Hematopoietic multipotent progenitor cell treated with erythropoietin and hydrocortisone succinate and interleukin-3 and kit ligand, for 15 days (in vitro differentiated cells): ENCODE measurements at places on chromosomes 2 and 18.

DNA sequence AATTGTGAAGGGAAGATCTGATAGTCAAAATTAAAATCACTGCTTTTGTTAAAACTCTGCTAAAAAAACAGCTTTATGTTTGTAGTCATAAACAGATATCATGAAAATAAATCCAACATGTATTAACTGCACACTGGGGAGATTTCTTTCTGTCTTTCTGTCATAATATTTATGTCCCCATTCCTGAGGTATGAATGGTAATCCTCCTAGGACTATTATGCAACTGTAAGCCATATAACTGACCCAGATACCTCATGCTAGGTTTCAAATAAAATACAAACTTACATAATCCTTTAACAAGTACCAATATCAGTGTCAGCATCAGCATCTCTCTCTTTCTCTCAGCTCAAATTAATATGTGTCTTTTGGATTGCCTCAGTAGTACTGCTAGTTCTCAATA, 18.2 kb downstream of the IFIH1 start:
- DNase-seq, result no peak

- DNase-seq, result no peak
These were observed 19.5 kb downstream of the SLC20A1 start for GRCh38 chr2:112665113-112665780.

- DNase-seq, result no peak
These were observed 799 bp upstream of the KIF1A start for GRCh38 chr2:240820607-240821428.

DNA sequence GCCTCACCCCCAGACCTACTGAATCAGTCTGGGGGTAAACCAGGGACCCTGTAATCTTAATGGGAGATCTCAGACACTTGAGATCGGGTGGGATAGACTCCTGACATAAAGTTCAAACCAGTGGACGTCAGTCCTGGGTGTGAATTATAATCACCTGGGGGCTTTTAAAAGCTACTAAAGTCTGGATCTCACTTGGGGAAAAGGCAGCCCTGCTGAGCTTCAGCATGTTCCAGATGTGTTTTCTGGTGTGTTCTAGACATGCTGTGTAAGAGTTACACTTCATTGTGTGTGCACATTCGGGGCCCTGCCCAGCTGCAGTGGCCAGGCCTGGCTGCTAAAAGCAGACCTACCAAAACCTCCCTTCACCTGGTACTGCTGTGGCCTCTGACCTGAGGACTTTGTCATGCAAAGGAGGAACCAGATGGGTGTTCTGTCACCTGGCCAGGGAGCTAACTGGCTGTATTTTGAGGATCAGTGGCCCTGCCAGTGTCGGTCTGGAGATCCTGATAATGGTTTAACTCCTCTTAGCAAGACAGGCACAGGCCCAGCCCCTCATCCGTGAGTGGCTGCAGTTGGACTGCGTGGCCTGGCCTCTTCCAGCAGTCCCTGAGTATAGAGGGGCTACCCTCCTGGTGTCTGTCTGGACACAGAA, 10.6 kb downstream of the RRM2 start:
- DNase-seq, result peak; percentile 26

- no peak for DNase-seq
These were observed at the start of gene SULT1C2 for GRCh38 chr2:108288534-108289106. Gene SULT1C2, plus strand, starts transcription at chr2:108288895. Its CDS starts 4,773 bp downstream, at chr2:108293668.

DNA sequence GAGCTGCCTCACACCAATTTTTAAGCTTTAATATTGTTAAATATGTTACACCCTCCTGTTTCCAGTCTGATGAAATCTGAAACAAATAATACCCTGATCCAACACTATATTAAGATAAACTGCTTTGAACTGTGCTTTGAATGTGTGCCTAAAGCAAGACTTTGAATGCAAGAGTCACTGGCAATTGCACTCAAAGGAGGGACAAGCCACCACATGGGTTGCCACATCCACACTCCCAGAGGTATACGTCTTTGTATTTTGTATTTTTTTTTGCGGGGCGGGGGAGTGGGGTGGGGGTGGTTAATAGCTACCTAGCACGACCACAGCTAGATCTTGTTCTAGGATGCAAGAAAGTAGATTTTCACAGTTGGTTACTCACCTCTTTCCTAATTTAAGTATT, 1.8 kb upstream of the ZEB2 start:
- DNase-seq, result no peak

DNA sequence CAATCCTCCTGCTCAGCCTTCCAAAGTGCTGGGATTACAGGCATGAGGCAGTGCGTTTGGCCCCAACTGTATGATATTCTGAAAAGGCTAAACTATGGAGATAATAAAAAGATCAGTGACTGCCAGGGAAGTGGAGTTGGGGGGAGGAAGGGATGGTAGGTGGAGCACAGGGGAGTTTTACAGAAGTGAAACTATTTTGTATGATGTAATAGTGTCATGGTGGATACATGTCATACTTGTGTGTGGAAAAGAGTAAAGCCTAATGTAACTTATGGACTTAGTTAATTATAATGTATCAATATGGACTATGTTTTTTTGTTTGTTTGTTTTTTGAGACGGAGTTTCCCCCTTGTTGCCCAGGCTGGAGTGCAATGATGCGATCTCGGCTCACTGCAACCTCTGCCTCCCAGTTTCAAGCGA, 2.9 kb upstream of the GGCX start:
- DNase-seq, result no peak

GRCh38 chr2:16148632-16149348, 208.4 kb downstream of the MYCN start:
- no peak for DNase-seq

- DNase-seq, result no peak
These were observed 327.2 kb upstream of the PKDCC start for GRCh38 chr2:41720331-41721251.

DNA sequence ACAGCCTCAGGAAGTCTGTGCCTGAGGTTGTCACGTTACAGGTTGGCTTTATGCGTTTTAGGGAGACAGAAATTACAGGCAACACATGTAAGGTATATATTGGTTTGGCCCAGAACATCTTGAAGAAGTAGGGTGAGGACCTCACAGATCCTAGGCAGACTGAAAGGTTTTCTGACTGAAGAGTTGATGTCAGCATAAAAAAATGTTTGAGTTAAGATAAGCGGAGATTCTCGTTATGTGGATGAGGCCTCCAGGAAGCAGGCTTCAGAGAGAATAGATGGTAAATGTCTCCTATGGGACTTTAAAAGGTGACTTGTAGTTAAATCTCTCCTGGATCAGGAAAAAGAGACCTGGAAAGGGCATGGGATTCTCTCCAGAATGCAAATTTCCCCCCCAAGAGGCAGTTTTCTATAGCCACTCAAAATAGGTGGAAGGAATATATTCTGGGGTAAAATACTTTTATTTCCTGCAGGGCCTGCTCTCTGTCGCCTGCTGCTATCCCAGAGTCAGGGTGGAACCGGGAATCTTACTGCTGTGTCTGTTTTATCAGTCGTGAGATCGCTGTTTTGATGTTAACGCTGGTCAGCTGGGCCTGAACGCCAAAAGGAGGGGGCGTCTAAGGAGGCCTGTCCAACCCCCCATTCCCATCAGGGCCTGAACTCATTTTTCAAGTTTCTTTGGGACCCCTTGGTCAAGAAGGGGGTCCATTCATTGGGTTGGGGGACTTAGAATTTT, 171.1 kb downstream of the HDAC4 start:
- DNase-seq, result no peak
